ENCODE measurements at places on chromosomes 5 and 9.

DNA sequence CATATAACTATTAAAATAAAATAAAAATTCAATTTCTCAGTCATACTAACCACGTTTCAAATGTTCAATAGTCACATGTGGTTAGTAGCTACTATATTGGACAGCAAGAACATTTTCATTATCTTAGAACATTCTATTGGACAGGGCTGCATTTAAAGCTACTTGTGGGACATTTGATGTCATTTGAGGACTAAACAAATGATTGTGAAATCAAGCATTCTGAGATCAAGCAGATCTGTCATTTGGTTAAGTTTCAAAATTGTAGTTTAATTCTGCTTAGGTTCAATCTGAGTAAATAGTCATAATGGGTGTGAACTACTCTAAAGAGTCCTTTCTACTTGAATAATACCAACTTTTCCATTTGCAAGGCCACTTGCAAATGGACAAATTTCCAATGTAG is 226.9 kb upstream of the C9orf72 start:
- no peak for DNase-seq

- DNase-seq = no peak
Measured at GRCh38 chr5:94157704-94158539, 416.5 kb upstream of the POU5F2 start.

DNA sequence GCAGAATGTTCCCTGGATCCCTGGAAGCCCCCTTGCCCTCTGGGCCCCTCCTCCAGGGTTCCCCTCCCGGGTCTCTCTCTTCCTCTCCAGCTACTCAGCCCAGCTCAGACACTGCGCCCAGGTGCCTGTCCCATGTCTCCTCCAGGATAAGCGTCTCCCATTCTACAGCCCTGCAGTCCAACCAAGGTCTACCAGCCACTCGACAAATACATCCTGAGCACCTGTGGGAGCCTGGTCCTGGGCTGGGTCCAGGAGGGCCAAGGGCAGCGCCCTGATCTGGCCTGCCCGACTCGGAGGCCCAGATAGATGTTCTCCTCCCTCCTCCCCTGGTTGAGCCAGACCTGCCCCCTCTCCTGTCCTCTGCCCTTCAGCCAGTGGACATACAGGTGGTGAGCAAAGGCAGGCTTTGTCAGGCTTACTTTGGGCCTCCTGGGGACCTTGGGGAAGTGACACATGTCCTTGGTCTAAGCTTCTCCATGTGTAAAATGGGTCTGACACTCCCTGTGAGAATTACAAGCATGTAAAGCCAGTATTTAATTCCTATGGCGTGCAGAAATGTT is 1.4 kb downstream of the FLT4 start:
- no peak for DNase-seq

DNA sequence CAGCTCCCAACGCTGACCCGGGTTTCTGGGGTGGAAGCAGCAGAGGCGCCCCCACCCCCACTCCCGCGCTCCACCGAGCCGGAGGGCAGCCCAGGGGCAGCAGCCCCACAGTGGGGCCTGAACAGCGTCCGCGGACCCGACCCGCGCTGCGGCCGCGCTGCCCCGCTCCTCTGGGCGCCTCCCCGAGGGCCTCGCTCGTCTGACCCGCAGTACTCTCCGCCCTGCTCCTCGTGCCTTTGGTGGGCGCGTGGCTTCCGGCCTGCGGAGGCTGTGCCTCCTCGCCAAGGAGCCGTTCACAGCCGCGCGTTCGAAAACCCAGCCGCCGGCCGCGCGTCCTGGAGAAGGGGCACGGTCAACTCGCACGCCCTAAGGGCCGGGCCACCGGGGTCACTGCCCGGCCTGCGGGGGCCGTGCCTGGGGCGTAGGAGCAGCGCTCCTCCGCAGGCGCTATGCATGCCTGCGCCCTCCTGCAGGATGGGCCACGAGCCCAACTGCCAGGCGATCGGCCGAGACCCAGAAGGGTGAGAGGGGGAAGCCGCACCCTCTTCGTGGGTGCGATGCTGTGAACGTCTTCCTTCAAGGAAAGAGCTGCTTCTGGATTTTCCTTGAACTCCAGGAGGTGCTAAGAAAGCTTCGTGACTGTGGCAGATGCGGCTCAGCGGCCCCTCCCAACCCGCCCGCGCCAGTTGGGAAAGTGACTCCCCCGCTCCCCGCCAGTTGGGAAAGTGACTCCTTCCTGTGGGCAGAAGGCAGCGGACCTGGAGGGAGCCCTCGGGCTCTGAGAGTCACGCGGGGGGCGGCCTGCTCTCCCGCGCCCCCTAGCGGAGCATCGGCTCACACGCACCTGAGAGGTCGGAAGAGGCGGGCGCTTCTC is 82.7 kb downstream of the HSD17B3 start:
- no peak for DNase-seq

DNA sequence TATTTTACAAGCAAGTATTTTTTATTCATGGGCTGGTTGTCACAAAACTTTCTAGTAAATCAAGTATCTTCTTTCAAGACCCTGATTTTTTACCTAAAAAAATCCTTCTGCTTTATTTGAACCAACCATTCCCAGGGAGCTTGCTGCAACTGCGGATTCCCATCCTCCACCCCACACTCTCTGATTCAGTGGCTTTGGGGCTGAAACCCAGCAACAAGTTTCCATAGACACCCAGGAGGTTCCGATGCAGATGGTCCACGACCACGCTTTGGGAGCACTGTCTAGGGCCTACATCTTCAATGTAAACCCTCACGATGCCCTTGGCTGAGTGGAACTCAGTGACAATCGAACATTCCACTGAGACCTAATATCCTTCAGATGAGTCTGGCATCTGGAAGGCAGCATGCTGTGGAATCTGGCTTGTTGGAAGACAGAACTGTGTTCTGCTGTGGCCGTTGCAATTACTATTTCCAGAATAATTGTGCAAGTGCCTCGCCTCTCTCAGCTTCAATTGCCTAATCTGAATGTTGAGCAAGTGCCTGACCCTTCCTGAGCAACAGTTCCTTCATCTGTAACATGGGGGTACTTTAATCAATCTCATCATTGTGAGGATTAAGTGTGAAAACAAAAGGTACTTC is 105.1 kb downstream of the INSYN2B start:
- no peak for DNase-seq
